Activated naive CD8-positive, alpha-beta T cell treated with anti-CD3 and anti-CD28 coated beads for 36 hours (primary cell): ENCODE measurements at places on chromosomes 3 and 15. TPM values are rescaled to one million over a fixed set of nuclear protein-coding genes. Genes with fewer than 3 reads are reported as not detected.
A peak's percentile ranks its signal among the peaks of the same experiment; 100 is the strongest.

- no peak for DNase-seq
- peaks cover 16% of the 10 kb centered on the region for H3K36me3 ChIP-seq
- no peaks in the 10 kb centered on the region for H3K27me3 ChIP-seq
- H3K4me1 ChIP-seq: peaks cover 34% of the 10 kb centered on the region
These were observed 53.4 kb downstream of the UBE2E1 start for GRCh38 chr3:23859012-23859743.

PRR20G gene
- total RNA-seq: not detected

TEX55 gene
- total RNA-seq: not detected

DNA sequence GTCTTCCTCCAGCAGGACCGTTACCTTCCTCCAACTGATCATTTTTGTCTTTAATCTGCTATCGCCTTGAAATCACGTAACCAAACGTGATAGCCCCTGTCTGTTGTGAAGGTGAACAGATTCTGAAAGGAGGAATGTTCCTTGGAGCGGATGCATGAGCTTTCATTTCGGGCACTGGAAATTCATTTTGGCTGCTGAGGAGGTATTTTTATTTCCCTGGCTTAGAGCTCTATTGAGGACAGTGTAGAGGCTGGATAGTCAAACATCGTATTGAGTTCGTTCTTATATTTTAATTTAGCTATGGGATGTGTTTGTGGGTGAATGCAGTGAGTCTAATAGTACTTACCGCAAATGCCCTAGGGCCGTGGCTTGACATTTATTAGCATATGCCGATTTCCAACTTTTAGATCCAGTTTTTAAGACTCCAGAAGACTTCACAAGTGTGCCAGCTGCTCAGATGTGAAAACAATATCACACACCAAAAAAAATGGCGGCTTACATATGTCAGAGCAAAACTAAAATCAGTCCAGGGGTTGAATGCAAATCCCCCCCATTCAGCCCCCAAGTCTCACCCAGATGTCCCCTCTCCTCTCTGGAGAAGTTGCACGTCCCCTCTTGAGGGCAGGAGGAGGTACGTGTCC is 22.1 kb downstream of the CPN2 start:
- H3K36me3 ChIP-seq: no peaks in the 10 kb centered on the region
- DNase-seq: no peak
- H3K27ac ChIP-seq: no peak overlapping the region
- H3K27me3 ChIP-seq: peaks cover 25% of the 10 kb centered on the region

- no peak for DNase-seq
- no peak overlapping the region for H3K27ac ChIP-seq
- peaks cover 8% of the 10 kb centered on the region for H3K4me1 ChIP-seq
- no peak overlapping the region for H3K4me3 ChIP-seq
- no peaks in the 10 kb centered on the region for H3K27me3 ChIP-seq
These were observed 606.8 kb upstream of the TBL1XR1 start for GRCh38 chr3:177804032-177804431.

DNA sequence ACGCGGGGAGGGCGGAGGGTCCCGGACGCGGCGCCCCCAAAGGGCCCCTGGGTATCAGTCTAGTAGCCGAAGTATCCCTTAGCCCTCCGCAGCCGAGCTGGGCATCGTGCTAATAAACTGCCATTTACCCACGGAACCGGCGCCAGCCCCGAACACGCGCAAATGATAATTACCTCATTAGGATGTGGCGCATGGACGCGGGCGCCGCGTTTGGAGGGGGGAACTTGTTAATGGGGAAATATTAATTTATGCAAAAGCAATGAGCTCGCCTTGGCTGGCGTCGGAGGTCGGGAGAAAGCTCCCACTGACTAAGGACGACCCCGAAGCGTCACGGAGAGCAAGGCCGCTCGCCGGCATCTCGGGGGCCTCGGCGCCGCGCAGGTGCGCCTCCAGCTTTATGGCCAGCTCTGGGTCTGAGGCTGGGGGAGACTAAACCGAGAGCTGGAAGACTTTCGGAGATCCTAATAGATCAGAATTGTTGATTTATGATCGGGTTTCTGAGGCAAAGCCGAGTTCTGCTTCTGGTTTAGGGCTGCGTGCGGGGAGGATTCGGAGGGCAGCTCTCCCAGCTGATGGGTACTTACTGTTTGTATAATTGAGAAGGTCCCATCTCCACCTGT is 474 bp upstream of the FEZF2 start:
- no peaks in the 10 kb centered on the region for H3K36me3 ChIP-seq
- no peak overlapping the region for H3K27ac ChIP-seq
- DNase-seq: no peak
- peaks cover 95% of the 10 kb centered on the region for H3K27me3 ChIP-seq

IL17RB gene
- total RNA-seq: not detected

DNA sequence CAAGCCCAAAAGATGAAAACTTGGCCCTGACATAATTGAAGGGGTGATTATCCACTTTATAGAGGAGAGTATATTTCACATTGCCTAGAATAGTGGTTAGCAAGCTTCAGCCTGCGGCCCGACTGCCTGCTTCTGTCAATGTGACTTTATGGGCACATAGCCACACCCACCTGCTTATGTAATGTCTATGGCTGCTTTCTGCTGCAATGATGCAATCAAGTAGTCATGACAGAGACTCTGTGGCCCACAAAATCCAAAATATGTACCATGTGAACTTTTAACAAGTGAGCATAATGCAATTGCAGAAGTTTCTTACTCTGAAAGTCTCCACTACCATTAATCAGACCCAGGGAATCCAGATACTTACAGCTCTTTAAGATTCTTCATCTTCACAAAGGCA is 103.1 kb downstream of the LRIG1 start:
- H3K4me3 ChIP-seq: no peak overlapping the region
- DNase-seq: no peak
- peaks cover 18% of the 10 kb centered on the region for H3K4me1 ChIP-seq
- no peak overlapping the region for H3K27ac ChIP-seq
- H3K27me3 ChIP-seq: no peaks in the 10 kb centered on the region

DNA sequence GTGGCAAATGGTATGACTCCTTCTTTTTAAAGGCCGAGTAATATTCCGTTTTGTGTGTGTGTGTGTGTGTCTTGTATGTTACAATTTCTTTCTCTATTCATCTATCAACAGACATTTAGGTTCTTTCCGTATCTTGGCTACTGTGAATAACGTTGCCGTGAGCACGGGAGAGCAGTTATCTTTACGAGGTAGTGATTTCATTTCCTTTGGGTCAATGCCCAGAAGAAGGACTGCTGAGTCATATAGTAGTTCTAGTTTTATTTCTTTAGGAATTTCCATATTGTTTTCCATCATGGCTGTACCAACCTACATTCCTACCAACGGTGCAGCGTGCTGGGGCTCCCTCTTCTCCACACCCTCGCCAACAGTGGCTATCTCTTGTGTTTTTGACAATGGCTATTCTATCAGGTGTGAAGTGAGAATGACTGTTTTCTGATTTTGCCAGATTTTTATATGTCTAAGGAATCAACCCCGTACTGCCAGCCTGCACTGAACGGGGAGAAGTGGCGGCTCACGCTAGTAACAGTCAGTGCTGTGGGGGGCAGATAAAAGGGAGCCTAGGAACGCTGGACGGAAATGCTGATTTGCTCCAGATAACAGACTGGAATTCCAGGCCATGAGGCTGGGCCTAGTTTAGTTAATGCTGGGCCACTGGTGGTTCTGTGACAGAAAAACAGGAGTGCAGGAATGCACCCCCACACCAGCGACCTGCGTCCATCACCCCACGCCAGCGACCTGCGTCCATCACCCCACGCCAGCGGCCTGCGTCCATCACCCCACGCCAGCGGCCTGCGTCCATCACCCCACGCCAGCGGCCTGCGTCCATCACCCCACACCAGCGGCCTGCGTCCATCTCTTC is 168.1 kb downstream of the XXYLT1 start:
- no peaks in the 10 kb centered on the region for H3K36me3 ChIP-seq
- no peak overlapping the region for H3K4me3 ChIP-seq
- H3K27me3 ChIP-seq: no peaks in the 10 kb centered on the region
- H3K4me1 ChIP-seq: peaks cover 14% of the 10 kb centered on the region

SIAH2 gene
- 94.4 TPM for total RNA-seq

RPP14 gene
- total RNA-seq: 30.9 TPM

DNA sequence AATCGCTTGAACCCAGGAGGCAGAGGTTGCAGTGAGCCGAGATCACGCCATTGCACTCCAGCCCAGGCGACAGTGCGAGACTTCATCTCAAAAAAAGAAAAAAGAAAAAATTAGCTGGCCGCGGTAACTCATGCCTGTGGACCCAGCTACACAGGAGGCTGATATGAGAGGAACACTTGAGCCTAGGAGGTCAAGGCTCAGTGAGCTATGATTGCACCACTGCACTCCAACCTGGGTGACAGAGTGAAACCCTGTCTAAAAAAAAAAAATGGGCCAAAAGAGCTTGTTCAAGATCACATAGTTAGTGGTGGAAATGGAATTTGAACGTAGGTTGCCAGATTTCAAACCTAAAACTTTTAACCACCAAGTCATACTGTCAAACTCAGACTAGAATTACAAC is 46.2 kb upstream of the PPP4R2 start:
- H3K4me1 ChIP-seq: peaks cover 21% of the 10 kb centered on the region
- H3K36me3 ChIP-seq: no peaks in the 10 kb centered on the region
- no peak overlapping the region for H3K4me3 ChIP-seq
- no peak overlapping the region for H3K27ac ChIP-seq
- no peak for DNase-seq

RETNLB gene
- not detected for total RNA-seq

PPM1L gene
- total RNA-seq: 2.0 TPM

TERC gene
- 16.0 TPM for total RNA-seq

- peaks cover 22% of the 10 kb centered on the region for H3K4me1 ChIP-seq
- H3K36me3 ChIP-seq: peaks cover 15% of the 10 kb centered on the region
- no peaks in the 10 kb centered on the region for H3K27me3 ChIP-seq
- DNase-seq: no peak
- no peak overlapping the region for H3K27ac ChIP-seq
- H3K4me3 ChIP-seq: no peak overlapping the region
These were observed 24.2 kb downstream of the ABHD2 start for GRCh38 chr15:89112341-89112971.

- peak overlapping the region; percentile 73 for H3K27ac ChIP-seq
- peaks cover 31% of the 10 kb centered on the region for H3K4me1 ChIP-seq
- peak overlapping the region; percentile 89 for H3K4me3 ChIP-seq
- no peak for DNase-seq
These were observed 1.1 kb downstream of the MON1A start for GRCh38 chr3:49928481-49929017.

DNA sequence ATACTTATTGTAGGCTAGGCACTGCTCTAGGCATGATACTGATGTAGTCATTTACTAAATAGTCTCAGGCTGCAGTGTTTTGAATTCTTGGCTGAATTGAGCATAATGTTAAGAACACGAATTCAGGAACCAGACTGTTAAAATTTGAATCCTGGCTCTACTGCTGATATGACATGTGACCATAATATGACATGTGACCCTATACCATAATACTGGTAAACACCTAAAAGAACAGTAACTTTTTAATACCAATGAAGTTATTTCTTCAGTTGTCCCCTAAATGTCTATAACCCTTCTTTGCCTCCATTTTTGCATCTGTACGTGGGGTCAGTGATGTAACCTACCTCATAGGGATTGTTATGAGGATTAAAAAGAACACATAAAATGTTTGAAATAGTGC is 18.1 kb downstream of the TBC1D23 start:
- H3K27me3 ChIP-seq: no peaks in the 10 kb centered on the region
- H3K36me3 ChIP-seq: peaks cover 3% of the 10 kb centered on the region
- H3K4me3 ChIP-seq: no peak overlapping the region
- no peak overlapping the region for H3K27ac ChIP-seq
- no peak for DNase-seq

GRCh38 chr3:141012571-141012970 is 38.6 kb upstream of the SPSB4 start:
- H3K4me3 ChIP-seq: no peak overlapping the region
- no peaks in the 10 kb centered on the region for H3K36me3 ChIP-seq
- DNase-seq: no peak
- H3K27me3 ChIP-seq: peaks cover 37% of the 10 kb centered on the region

DNA sequence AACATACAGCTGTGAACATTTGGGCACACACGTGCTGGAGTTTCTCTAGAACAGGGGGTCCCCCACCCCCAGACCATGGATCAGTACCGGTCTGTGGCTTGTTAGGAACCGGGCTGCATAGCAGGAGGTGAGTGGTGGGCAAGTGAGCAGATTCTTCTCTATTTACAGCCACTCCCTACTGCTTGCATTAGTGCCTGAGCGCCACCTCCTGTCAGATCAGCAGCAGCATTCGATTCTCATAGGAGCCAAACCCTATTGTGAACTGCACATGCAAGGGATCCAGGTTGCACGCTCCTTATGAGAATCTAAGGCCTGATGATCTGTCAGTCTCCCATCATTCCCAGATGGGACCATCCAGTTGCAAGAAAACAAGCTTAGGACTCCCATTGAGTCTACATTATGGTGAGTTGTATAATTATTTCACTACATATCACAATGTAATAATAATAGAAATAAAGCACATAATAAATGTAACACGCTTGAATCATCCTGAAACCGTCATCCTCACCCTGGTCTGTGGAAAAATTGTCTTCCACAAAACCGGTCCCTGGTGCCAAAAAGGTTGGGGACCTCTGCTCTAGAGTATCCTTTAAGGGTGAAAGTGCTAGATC is 25.8 kb downstream of the CHRM5 start:
- H3K4me1 ChIP-seq: peaks cover 4% of the 10 kb centered on the region
- H3K4me3 ChIP-seq: no peak overlapping the region
- H3K27ac ChIP-seq: no peak overlapping the region

DNA sequence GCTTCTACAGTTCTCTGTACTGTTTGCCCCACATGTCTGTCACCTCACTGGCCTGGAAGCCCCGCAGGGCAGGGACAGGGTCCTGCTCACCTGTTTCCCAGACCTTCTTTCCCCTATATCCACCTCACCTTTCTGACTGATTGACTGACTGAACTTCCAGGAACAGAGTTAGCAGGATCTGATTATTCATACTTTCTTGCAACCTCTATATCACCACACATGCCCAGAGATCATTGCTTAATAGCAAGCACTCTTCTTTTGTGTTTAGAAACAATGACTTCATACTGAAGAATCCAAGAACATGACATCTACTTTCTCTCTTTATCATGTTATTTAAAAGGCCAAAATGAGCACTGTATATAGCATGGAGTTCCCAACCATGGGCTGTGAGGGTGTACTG is 18.0 kb upstream of the CLEC3B start:
- no peak overlapping the region for H3K27ac ChIP-seq
- H3K4me1 ChIP-seq: peaks cover 11% of the 10 kb centered on the region
- no peaks in the 10 kb centered on the region for H3K27me3 ChIP-seq
- H3K4me3 ChIP-seq: no peak overlapping the region
- peaks cover 56% of the 10 kb centered on the region for H3K36me3 ChIP-seq

PLSCR5 gene
- total RNA-seq: not detected
